ENCODE measurements at places on chromosomes 16 and 17.
A peak's percentile ranks its signal among the peaks of the same experiment; 100 is the strongest.

- peak; percentile 40 for DNase-seq
Measured at GRCh38 chr17:47999582-47999981, 28.7 kb downstream of the CDK5RAP3 start.

GRCh38 chr17:36614081-36614480 is 12.7 kb downstream of the MRM1 start:
- no peak for DNase-seq

DNA sequence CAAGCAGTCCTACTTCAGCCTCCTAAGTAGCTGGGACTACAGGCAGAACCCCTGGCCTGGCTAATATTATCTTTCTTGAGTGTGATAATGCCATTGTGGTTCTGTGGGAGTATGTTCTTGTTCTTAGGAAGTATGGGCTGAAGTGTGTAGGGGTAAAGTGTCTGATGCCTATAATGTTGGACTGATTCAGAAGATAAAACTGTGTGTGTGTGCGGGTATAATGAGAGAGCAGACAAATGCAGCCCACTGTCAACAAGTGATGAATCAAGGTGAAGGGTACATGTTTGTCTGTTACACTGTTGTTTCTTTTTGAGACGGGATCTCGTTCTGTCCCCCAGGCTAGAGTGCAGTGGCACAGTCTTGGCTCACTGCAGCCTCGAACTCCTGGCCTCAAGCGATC is 127.5 kb downstream of the CLEC16A start:
- DNase-seq, result peak; percentile 27

- no peak for DNase-seq
Measured at GRCh38 chr16:4293822-4294457, 21.1 kb upstream of the TFAP4 start.
